SK-N-SH treated with all-trans-retinoic acid at 6 μM for 48 hours (cell line): ENCODE measurements at places on chromosomes 4 and X.

- ATAC-seq = no peak
Measured at GRCh38 chrX:63934160-63934559, 149.1 kb upstream of the ARHGEF9 start.

DNA sequence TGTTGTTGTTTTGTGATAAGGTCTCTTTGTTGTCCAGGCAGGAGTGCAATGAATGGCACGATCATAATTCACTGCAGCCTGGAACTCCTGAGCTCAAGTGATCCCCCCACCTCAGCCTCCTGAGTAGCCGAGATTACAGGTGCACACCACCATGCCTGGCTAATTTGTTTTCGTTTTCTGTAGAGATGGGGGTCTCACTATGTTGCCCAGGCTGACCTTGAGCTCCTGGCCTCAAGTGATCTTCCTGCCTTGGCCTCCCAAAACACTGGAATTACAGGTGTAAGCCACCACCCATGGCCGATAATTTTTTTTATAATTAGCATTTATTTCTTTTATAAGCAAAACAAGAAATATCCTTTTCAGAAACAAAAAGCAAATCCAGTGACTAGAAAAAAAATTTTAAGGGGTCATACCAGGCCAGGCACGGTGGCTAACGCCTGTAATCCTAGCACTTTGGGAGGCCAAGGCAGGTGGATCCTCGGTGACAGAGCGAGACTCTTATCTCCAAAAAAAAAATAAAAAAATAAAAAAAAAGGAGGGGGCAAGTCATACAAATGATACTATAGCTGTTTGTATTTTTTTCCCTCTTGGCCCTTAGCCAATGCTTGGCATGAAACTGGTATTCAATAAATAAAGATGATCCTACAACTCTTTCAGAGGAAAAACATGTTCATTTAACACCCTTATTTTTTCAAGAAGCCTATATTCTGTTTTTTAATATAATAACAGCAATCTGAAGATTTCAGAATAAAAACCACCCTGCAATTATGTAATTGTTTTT, 3.4 kb downstream of the PLAC8 start:
- no peak for ATAC-seq

DNA sequence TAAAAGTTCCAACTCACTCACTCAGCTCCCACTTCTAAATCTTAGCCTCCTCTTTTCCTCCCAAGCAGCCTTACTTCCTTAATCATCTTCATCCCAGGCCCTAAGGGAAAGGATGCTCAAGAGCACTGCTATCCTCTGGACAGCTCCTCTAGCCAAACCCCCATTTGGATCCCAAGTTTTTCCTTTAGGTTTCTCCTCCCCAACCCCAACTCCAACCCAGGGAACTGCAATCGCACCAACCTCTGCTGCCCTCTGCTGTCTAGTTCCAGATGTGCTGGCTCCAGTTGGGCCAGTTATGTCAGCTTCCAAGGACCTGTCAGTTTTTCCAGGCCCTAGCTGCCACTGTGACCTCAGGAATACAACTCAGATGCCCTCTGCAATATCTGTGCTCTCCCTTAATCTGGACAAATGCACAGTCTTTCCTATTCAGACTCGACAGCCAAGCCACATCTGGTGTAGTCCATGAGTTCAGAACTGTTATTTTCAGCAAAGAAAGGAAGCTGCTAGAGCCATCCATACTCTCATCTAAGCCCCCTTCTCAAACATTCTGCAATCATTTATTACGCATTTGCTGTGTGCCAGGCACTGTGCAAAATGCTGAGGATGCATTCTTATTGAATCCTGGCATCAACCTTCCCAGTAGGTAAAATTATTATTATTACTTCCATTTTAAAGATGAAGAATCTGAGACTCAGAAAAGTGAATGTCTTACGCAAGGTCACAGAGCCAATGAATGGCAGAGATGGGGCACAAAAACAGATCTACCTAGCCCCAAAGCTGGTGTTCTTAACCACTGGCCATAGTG, 12.3 kb upstream of the XPNPEP2 start:
- peak; percentile 98 for ATAC-seq

DNA sequence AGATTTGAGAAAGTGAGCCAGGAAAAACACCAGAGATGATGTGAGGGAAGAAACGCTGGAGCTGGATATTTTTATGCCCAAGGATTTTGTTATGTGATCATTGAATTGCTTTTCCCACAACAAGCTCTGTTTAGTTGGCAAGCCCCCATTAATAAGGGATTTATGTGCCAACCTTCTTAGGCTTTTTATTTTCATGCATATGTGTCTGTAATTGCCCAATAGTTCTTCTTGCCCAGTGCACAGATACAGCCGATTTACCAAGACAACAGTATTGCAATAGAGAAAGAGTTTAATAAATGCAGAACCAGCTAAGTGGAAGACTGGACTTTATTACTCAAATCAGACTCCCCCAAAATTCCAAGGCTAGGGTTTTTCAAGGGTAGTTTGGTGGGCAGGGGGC, 57.7 kb downstream of the TRIM2 start:
- ATAC-seq = no peak

GRCh38 chr4:109691411-109691920, 11.8 kb downstream of the CASP6 start:
- no peak for ATAC-seq

DNA sequence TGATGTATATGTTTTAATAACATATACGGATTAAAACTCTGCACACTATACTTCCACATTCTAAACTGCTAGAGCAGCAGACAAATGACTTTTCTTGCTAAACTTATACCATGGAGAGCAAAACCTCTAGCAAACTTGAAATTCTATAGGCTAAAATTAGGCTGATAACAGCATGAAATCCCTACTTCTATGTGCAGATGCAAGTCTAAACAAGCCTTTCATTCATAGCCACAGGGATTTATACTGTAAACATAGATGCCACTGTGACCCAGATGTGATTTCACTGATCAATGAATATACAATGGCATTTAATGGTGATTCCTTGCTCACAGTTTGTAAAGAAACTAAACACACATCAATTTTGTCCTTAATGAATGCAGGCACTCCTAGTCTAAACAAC, 151.0 kb downstream of the ANTXR2 start:
- no peak for ATAC-seq

DNA sequence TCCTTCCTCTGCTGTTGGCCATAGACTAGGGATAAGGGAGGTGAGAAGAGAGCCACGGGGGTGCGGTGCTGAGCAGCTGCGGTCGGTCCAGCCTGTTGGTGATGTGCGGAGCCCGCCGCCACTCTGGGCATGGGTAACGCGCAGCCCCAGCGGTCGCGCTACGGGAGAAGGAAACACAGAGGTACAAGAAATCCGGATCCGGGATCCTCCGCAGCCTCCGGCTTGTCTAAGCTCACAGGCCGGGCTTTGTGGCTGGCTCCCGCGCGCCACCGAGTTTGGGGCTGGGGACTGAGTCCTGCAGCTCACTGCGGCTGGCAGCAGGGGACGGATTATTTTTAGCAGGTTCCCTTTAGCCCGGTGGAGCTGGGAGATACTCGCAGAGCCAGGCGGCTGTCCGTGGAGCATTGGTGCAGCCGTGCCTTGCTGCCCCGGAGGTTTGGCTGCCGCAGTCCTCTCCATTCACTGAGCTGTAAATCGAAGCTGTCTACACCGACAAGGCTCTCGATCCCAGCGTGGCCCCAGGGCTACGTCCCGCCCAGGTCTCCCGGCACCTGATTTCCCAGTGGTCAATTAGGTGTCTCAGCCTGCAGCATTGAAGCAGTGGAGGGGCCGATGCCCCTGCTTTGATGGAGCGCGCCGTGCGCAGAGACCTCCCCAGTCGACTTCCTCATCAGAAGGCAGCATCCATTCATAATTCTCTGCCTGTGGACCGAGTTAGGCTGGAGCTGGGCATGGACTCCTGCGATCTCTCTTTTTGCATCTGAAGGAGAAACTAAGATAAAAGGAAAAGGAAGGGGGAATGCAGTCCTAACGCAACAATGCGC, 81.9 kb upstream of the SCML1 start:
- ATAC-seq = peak; percentile 72

DNA sequence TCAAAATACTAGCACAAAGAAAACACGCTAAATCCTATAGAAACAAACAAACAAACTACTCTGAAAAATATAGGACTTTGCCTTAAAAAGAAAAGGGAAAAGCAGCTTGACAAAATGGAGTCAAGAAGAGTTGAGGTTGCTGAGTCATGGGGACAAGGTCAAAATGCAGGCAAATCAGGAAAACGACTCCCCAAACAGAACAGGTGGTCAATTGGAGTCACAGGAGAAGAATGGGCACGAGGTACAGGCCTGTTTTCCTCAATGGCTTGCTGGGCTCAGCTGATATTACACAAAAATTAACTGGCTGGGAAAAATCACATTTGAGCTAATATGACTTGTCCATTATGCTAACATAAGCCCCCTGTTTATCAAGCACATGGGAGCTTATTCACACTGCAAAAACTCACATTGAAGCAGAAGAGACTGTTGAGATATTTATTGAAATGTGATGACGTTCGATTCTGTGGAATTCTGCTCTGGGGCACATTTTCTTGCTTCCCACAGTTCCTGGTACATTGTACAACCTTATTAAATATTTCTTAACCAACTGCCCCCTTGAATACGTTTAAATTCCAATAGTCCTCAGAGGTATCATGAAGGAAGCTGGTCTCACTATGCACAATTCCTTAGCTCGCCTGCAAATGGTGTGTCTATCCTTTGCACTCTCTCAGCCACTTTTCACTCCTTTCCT, 1622.1 kb downstream of the STIM2 start:
- no peak for ATAC-seq

DNA sequence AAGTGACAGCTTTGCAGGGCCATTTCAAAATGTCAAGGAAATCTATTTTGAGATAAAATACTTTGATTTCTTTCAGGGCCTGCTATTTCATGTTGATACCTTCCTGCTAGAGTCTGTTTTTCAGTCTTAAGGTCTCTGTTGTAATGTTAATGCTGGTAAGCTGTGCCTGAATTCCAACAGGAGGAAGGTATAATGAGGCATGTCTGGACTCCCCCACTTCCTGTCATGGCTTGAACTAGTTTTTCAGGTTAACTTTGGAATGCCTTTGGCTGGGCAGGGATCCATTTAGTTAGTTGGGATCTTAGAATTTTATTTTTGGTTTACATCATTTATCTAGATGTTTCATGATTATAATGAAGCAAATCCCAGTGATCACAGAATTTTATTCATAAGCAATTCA, 279.0 kb downstream of the CFAP47 start:
- no peak for ATAC-seq

GRCh38 chrX:68139791-68140190, 293.5 kb downstream of the OPHN1 start:
- no peak for ATAC-seq

- ATAC-seq = no peak
Measured at GRCh38 chr4:57448452-57448851, 338.3 kb upstream of the IGFBP7 start.

DNA sequence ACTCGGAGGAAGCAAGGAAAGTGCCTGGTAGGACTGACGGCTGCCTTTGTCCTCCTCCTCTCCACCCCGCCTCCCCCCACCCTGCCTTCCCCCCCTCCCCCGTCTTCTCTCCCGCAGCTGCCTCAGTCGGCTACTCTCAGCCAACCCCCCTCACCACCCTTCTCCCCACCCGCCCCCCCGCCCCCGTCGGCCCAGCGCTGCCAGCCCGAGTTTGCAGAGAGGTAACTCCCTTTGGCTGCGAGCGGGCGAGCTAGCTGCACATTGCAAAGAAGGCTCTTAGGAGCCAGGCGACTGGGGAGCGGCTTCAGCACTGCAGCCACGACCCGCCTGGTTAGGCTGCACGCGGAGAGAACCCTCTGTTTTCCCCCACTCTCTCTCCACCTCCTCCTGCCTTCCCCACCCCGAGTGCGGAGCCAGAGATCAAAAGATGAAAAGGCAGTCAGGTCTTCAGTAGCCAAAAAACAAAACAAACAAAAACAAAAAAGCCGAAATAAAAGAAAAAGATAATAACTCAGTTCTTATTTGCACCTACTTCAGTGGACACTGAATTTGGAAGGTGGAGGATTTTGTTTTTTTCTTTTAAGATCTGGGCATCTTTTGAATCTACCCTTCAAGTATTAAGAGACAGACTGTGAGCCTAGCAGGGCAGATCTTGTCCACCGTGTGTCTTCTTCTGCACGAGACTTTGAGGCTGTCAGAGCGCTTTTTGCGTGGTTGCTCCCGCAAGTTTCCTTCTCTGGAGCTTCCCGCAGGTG, 637 bp downstream of the AR start:
- ATAC-seq = peak; percentile 35; the same call in 1 of the 3 replicates

DNA sequence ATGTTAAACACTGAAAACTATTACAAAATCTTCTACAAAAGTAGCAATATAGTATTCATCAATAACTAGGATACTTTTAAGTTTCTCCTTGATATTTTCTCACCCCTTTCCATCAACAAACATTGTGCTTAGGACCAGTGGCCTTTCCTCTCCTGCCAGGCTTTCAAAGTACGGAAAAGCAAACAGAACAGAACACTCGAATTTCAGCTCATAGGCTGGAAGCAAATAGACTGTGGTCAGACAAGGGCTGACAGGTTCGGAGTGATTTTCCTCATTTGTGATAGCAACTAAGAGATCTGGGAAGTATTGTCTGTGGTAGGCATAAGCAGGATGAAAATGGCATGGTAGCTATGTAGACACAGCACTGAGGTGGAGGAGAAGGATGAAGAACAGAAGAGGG, 68.6 kb upstream of the SORBS2 start:
- no peak for ATAC-seq

DNA sequence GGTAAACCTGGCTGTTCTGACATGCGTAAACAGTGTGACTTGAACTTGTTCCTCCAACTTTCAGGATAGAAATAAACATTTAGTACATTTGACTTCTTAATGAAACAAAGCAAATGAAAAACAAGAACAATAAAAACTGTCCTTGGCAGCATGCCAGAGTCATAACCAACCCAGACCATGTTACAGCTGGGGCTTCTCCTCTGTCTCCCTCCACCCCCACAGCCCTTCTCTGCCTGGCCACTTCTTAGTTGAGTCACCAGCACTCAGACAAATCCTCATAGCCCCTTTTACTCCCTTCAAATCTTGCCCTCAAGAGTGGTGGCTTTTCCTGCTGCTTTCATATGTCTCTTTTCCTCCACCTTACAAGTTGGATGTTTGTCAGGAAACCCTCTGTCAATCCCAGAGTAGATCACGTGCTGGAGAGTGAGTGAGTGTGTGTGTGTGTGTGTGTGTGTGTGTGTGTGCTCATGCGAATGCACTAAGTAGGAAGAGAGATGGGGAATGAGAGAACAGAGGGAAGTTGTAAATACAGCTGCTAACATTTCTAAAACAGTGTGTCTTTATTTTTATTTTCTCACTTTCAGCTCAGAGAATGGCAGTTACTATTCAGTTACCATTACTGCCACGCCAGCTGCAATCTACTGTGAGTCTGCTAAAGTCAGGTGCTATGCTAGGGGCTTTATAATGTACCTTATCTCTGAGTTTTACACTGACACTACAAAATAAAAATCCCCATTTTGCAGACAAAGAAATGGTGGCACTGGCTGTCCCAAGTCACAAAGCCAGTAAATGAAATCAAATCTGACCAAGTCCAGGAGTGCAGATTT, 15.0 kb downstream of the SCARB2 start:
- peak; percentile 92 for ATAC-seq

DNA sequence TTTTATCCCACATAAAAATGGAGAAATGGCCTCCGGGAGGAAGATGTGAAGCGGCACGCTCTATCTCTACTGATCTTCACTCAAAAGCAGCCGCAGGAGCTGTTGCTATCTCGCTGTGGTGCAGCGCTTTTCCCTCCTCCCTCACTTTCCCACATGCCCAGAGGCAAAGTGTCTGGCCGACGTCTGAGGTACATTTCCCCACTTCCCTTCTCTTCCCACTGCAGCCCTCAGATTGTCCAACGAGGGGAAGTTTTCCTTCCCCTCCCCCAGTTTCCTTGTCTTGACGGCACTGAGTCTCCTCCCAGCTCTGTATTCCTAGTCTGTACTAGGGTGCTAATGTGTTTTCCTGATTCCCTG, 660 bp upstream of the COL25A1 start:
- ATAC-seq = peak; percentile 49
